Non-pigmented ciliary epithelial cell (primary cell): ENCODE measurements at places on chromosomes 5 and 9.

DNA sequence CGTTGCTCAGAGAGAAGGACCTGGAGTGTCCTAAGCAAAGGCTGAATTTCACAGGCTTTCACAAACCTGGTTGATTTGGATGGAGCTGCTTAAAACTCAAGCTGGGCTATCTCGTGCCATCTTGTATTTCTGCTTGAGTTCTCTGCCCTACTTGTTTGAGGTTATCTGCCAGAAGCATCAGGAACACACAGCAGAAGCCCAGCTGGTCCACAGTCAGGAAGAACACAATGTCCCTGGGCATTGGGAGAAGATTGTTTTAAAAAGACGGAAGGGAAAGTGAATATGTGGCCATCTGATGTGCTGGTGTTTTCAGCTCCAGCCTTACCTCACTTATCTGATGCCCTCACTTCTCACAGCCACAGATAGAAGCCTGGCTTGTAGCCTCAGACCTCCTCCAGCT, 32.9 kb upstream of the SLC36A1 start:
- DNase-seq, result no peak

DNA sequence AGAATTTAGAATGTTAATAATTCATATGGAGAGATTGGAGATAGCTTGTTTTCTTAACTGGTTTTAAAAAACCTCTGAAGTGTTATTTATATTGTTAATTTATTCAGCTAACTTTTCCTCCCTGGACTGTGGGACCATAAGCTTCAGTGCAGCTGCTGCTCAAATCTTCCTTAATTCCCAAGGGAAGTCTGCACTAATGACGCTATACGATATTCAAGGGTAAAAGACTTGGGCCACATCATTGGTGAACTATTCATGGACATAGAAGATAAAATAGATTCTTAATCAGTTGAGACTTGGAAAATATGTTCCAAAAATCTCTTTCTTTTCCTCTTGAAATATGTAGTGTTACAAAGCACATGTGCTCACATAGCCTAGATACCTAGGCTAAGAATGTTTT, 31.1 kb upstream of the GAS1 start:
- DNase-seq, result no peak

DNA sequence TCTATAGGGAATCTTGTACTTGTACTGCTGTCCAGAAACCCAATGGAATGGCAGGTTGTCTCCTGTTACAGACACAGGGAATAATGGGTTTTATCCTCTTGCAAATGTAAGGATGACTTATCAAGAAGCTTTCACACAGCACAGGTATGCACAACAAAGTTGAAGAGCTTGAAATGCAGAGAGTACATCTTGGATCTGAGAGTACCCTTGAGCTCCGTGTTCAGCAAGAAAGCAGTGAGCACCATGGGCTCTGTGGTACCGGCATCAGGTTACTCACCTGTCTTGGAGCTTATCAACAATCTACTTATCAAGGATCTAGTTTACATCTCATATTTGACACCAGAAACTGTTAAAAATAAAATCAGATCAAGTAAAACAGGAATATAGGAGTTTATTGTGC, 22.0 kb upstream of the EMB start:
- DNase-seq, result no peak

GRCh38 chr5:1858436-1858835, 24.3 kb downstream of the IRX4 start:
- DNase-seq, result no peak

GRCh38 chr9:2027543-2028160, 12.5 kb downstream of the SMARCA2 start:
- no peak for DNase-seq

DNA sequence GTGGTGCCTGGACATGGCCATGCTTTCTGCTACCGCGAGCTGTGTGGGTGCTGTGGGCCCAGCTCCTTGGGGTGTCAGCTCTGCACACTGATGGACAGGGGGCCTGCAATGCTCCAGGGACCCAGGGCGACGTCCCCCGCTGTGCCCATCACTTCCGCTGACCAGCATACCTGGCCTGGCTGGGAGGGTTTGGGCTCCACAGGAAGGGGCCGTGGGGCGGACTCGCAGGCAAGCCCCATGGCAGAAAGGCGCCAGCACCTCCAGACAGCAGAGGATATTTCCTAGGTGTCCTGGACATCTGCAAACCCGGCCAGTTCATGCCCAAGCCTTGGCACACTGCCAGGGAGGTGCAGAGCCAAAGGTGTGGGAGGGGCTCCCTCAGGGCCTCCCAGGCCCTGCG, 295.8 kb upstream of the IRX4 start:
- DNase-seq, result no peak

DNA sequence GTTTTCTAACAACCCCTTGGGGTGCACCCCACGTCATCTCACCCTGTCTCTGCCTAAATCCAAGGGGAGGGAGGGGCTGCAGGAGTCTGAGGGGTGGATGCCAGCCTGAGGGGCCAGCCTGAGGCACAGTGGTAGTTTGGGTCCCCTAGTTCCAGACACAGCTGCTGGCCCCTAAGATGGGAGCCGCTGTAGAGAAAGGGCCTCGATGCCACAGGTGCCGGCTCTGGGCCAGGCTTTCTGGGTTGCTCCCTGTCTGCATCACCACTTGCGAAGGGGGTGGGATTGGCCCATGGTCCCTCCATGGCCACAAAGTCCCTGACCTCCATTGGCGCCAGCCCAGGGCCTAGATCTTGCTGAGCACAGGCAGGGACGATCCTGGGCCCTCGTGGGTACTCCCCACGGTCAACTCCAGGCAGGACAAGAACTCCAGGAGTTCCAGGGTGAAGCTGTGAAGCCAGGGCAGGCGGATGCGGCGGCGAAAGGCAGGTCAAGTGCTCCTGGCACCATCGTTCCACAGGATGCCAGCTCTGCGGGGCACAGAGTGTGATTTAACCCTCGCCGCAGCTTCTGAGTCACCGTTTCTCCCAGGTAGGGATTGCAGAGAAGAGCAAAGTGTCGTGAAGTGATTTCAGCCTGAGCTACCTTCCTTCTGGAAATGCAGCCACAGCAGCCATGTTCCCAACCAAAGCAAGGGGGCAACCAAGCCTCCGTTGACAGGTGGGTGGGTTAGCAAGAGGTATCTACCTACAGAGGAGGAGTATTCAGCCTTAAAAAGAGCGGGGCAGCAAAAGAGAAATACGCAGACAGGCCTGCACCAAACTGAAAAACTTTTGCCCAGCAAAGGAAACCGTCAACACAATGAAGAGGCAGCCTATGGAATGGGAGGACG, 41.6 kb upstream of the EXOC3 start:
- DNase-seq, result no peak

DNA sequence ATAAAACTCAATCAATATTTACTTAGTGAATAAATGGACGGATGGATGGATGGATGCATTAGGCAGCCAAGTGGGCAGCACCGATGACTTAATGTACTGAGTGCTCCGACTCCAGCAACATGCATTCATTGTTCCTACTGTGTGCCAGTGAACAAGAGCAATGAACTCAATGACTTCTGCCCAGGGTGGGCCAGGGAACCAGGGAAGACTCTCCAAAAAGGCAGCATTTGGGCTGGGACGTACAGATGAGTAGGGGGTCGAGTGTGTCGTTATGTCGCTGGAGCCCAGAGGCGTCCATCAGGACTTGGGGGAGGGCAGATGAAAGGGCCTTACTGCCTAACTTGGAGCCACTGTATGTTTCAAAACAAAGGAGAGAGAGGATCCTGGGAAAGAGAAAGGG, 126.4 kb downstream of the KCNIP1 start:
- no peak for DNase-seq

- no peak for DNase-seq
Observed at GRCh38 chr5:107700481-107700880, 29.7 kb upstream of the EFNA5 start.
